ENCODE measurements at places on chromosomes 5 and 9. TPM values are rescaled to one million over a fixed set of nuclear protein-coding genes. Genes with fewer than 3 reads are reported as not detected.

The ESM1 gene
- total RNA-seq, result not detected

The SPATA31C1 gene
- 0.08 TPM for total RNA-seq

GRCh38 chr5:140039561-140039960 is 3.5 kb downstream of the NRG2 start:
- DNase-seq, result no peak

GRCh38 chr9:6552033-6552432 is 93.5 kb downstream of the GLDC start:
- DNase-seq, result peak; percentile 33

DNA sequence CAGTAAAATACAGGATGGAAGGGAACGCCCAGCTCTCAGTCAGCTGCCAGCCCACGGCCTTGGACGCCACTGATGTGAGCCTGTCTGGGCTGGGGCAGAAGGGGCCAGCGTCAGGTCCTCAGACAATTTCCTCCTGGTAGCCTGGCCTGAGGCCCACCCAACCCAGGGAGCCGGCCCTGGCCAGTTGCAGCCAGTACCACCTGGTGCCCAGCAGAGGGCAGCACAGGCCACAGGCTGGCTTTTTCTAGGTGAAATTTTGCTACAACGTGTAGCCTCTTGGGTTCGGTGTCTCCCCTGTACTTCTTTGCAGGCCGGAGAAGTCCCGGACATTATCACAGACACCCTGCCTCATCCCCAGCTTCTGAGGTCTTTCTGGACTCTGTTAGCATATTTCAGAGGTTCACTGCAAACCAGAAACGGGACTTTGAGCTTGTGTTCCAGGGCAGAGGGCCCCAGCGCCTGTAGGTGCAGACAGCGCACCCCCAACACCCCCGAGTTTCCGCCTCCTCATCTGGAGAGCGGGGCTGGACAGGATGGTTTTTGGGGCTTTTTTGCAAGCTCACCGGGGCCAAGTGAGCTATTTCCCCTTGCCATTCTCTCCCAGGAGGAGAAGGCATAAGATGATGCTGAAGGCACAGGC is 45.9 kb upstream of the KCNMB1 start:
- peak; percentile 78 for DNase-seq

GRCh38 chr5:108760512-108760911 is 12.8 kb downstream of the FER start:
- no peak for DNase-seq

DNA sequence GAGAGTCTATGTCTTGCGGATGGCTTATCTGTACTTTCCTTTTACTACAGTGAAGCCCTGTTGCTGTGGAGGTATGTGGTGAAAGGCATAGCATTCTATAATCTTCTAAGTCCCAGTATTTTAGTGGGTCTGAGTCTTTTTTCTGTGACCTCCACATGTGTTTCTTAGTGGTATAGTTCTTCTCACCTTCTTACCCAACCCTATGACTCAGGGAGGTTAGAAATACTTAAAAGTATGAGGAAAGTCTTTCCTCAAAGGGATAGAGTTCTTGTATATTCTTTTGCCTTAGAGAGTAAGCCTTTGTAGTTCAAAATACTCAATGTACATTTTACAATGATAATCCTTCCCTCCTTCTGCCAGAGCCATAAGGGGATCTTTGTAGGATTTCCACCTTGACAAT is 621.9 kb upstream of the CTNND2 start:
- no peak for DNase-seq

DNA sequence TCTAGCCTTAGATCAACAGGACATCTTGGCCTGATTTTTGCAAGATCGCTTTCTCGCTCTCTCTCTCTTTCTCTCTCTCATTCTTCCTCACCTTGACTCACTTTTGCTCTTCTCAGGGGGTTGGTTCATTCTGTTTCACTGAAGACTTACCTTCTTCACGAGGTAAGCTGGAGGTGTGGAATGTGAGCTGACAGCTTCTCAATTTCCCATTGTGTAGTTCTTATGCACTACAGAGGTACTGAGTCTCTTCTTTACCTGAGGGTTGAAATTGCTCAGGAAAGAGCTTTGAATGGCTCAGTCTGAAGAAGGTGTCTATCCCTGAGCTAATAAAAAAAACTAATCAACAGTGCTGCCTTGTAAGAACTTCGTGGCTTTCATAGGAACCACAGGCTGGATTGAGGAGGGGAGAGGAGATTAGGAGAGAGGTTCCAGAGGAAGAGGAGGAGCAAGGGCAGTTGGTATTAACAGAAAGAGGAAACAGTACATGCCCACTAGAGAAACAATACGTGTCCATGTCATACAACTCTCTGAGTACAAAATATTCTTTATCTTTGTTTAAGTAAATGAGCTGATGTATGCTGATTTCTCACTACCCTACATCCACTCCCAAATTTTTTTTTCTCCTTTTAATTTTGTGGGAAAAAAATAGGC is 192.2 kb downstream of the TMEM167A start:
- DNase-seq, result no peak

All from GM23338 (cell line).